ENCODE measurements at places on chromosomes 4 and X.

DNA sequence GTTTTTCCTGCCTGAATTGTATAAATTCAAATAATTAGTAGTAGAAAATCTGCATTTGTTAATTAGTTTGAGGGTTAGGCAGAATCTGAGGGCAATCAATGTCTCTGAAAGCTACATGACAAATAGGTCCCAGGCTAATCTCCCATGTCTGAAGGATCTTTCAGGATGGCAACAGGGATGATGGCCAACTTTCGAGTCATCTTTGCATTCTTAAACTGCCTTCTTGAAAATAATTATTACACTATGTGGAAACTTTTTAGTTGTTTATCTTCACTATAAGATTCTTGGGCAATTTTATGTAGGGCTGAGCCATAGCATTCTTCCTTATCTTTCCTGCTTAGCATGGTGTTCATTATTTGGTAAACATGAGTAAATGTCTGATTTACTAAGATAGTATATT is 490.3 kb upstream of the EPHA5 start:
- no peak for DNase-seq

- DNase-seq: no peak
Measured at GRCh38 chrX:70176938-70177533, at the start of gene DGAT2L6. Gene DGAT2L6 (plus strand): TSS chrX:70177483. CDS start chrX:70177583, 100 bp downstream.

DNA sequence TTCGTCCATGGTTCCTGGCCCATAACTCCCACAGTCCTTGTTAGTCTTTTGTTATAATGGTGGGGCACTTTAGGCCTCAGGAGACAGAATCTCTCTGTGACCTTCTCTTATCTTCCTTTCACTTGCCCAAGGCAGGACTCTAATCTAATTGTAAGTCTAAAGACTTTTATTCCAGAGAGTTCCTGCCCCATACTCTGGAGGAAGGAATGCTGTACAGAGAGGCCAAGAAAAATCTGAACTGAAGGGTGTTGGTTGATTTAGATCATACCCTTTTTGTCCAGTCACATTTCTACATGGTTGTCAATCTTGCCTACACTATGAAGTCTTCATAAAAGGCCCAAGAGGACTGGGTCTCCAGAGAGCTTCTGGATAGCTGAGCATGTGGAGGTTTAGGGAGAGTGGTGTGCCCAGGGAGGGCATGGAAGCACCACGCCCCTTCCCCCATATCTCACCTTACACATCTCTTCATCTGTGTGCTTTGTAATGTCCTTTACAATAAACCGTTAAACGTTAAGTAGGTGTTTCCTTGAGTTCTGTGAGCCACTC is 84.5 kb downstream of the AFF1 start:
- DNase-seq: no peak

- DNase-seq: no peak
Measured at GRCh38 chr4:90084967-90085295, 42.3 kb upstream of the CCSER1 start.

GRCh38 chr4:79255793-79256192 is 70.1 kb downstream of the NAA11 start:
- DNase-seq: no peak

DNA sequence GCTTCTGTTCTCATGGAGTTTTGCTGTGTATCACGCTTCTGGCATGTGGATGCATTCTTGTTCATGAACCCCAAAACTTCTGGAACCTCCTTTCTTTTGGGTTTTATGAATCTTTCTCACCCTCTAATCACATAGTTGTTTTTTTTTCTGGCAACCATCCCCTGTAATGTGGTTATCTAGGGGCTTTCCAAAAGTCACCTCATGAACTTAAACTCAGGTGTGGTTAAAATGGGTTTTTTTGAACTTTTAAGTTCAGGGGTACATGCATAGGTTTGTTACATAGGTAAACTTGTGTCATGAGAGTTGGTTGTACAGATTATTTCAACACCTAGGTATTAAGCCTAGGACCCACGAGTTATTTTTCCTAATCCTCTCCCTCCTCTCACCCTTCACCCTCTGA is 1099.4 kb upstream of the SLIT2 start:
- DNase-seq: no peak

- no peak for DNase-seq
Measured at GRCh38 chr4:1264942-1265341, 16.0 kb upstream of the CTBP1 start.

DNA sequence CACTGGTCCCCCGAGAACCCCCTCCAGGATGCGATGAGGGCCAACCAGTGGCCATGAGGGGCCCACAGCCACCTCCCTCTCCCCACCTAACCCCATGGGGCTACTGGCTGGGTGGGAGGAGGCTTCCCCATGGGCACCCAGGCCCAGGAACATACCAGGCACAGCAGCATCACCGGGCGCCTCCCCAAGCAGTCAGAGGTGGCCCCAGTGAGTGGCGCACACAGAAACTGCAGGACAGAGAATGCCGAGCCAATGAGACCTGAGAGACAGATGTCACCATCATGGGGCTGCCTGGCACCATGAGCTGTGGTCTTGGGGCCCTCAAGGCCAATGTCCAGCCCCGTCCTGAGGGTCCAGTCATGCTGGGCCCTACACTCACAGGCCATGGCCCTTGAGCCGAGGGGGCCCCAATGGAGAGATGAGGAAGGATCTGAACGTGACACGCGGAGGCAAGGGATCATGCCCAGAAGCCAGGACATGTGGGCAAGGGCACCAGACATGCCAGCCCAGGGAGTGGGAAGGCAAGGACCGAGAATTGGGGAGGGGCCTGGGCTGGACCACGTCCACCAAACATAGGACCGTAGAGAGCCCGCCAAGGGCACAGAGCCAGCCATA is 30.1 kb downstream of the NOP14 start:
- DNase-seq: peak; percentile 68

DNA sequence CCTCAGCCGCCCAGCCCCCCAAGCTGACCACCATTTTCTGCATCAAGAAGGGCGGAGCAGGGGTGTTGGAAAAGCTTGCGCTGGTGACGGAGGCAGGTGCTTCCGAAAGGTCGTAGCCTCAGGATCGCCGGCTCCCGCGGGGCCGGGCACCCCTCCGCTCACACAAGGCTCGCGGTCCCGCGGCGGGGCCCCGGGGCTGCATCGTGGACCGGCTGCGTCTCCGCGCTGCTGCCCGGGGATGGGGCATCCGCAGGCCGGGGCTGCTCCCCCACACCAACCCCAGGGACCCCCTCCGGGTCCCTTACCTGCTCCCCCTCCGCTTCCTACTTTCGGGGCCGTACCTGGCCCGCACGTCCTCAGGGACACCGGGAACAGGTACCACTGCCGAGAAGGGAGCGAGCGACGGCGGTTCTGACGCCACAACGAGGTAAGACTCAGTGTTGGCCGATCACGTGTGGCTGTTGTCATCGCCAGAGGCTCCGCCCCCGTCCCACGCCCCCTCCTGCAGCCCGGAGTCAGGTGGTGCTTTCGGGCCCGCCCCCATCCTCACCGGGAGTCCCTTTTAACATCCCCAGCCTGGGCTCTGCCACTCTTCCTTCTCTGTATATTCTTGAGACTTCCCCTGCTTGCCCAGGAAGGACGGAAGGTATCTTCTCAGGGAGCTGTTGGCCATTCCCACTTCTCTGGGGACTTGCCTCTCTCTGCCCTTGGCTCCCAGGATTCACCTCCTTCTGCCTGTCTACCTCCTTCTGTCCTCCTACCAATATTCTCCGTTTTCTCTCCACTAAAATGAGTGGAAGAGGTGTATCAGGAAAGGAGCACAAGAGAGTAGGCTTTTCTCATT is at the start of gene BEX2:
BEX2 (minus strand) TSS at position 436 of the 844 bp plus-strand sequence. CDS start 1,014 bp downstream, outside the sequence.
- DNase-seq: peak; percentile 90

- DNase-seq: no peak
Measured at GRCh38 chr4:70614184-70614555, 14.4 kb upstream of the ENAM start.

DNA sequence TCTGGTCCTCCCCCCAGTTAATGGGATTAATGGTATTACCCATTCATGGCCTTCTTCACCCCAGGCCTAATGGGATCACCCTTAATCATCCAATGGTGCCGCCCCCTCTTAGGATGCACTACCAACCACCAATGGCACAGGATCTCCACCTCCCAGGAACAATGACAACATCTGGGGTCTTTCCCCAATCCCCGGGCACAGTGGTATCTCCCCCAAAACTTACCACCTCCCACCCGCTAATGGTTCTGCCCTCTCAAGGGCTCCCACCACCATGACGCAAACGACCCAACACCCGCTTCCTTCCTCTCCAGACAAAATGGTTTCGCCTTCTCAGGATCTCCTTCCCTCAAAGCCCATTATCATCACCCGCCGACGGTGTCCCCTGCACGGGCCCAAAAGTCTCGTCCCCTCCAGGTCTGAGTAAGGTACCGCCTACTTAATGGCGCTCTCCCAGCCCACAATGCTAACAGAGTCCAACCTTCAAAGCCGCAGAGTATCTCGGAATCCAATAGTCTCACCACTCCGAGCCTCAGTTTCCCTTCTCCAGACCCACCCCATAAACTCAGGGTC is 458 bp downstream of the GRIPAP1 start:
- peak; percentile 67 for DNase-seq

DNA sequence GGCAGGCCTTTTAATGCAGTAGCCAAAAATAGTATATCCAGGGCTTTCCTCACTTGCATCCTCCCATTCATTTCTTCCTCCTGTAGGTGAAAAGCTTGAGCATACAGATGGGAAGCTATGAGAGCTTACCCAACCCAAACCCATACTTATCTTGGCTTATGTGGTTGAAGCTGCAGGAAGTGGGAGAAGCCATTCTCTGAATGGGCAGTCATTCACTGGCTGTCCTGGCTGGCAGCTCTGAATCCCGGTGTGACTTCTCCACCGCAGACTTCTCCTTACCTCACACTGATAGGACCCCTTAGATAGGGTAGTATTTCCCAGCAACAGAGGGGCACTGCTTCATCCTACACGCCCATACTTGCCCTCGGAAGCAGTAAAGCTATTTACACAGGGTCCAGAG is 125.4 kb downstream of the AMMECR1 start:
- no peak for DNase-seq

DNA sequence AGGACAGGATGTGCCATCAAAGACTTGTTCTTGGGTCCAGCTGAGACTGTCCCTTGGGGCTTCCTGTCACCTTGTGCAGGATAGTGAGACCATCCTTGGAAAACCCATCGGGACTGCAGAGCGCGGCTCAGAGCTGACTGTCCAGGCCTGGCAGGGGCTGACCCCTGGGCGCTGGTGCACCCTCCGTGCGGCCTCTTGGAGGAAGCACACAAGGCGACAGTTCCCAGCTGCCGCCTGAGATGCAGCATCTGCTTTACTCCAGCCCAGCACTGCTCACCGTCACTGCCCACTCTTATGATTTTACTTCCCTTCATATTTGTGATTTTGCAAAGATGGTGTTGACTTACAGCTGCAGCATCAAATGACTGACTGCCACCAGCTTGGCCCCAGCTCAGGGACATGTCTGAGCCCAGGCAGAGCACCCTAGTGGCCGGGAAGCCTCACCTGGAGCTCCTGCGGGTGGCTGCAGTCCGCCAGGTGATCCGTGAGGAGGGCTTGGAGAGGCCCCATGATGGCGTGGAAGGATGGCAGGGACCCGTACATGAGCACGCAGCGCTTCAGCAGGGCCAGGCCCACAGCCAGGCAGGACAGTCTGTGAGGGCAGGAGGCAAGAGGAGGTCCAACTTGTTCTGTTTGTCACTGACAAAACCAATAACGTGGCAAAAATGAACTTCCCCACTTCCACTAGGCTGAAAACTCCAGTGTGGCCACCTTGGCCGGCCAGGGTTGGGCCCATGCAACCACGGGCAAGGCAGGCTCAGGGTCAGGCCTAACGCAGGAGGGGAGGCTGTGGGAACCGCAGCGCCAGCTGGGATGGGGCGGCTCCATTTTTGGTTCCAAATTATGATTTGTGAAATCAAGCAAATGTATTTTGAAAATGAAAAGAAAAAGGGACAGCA is 21.8 kb downstream of the NOP14 start:
- DNase-seq: peak; percentile 8

DNA sequence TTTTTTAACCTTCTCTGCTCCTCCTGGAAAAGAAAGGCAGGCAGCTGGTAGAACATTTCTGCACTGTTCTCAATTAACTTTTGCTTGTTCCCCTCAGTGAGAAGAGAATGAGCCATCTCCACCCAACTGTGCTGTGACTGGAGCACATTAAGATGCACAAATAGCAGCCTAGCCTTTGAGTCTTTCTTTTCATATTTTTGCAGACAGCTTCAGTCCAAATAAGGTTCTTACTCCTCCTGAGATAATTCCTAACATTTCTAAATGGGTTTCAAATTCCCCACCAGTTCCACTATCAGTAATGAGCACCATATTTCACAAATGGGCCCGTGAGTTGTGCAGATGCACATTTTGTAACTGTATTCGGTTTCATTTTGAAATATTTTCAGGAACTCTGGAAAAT is 118.6 kb downstream of the SPCS3 start:
- DNase-seq: no peak

- peak; percentile 70 for DNase-seq
Measured at GRCh38 chr4:8468746-8469535, 28.4 kb downstream of the TRMT44 start.

DNA sequence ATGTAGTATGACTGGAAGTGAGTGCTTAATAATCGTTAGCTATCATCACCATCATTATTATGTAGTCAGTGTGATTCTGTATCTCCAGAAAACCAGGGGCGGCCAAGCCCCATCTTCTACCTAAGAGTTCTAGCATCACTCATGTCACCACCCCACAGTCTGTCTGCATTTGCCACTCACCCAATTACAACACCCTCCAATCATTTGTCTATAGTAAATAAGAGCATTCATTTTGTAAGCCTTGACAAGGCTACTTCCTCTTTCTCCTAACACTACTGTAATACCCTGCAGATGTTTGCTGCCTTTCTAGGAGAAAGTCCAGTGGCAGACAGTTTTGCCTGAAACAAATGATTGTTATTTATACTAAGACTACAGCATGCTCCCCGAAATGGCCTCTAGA is 15.8 kb upstream of the IL21 start:
- DNase-seq: no peak

- DNase-seq: no peak
Measured at GRCh38 chrX:38275615-38276014, 51.7 kb downstream of the RPGR start.

- DNase-seq: no peak
Measured at GRCh38 chr4:89722517-89722916, 114.4 kb downstream of the SNCA start.

DNA sequence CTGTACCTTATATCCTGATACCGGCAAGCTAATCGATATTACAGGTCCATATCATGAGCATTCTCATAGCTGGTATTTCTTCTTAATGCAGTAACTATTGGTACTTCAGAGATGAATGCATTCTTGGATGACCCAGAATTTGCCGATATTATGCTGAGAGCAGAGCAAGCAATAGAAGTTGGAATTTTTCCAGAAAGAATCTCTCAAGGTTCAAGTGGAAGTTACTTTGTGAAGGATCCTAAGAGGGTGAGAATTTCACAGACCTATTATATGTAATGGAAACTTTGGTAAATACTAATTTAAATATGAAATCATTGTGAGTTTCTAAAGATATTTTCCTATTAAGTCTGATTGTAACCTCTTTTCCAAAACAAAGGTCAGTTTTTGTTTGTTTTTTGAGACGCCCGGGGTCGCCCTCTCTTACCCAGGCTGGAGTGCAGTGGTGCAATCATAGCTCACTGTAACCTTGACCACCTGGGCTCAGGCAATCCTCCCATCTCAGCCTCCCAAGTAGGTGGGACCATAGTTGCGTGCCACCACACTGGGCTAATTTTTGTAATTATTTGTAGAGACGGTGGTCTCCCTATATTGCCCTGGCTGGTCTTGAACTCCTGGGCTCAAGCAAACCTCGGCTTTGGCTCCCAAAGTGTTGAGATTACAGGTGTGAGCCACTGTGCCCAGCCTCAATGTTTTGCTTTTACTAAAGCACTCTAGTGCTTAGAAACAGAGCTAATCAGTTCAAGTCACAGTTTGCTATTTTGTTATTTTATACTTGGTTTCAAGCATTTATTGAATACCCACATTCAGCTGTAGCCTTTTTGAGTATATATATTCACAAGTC is 18.6 kb downstream of the PI4K2B start:
- DNase-seq: no peak

Data from activated CD4-positive, alpha-beta memory T cell treated with anti-CD3 and anti-CD28 coated beads for 36 hours (primary cell).